AG04450 (cell line): ENCODE measurements at places on chromosomes 11 and 22.
A peak's percentile ranks its signal among the peaks of the same experiment; 100 is the strongest.

DNA sequence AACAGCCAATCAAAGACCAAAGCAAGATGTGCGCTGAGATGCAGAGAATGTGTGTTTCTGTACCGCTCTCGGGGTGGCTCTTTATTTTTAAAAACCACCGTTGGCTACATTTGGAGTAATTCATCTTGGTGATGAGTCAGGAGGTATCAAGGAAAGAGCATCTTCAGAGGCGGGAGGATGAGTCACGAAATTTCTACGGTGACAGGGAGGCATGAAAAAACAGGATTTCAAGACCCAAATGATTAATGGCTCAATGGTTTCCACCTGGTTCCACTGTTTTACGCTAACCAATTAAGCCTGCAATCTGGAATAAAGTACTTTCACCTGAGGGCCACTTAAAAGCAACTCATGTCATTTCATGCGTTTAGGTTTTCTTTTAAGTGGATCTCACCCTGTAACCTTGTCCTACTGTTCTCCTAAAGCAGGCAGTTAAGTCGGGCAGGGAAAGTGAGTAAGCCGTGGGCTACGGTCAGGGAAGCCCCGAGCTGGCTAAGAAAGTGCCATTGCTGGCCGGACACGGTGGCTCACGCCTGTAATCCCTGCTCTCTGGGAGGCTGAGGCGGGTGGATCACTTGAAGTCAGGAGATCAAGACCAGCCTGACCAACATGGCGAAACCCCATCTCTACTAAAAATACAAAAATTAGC lies 74.6 kb downstream of the CELSR1 start:
- DNase-seq, result no peak

DNA sequence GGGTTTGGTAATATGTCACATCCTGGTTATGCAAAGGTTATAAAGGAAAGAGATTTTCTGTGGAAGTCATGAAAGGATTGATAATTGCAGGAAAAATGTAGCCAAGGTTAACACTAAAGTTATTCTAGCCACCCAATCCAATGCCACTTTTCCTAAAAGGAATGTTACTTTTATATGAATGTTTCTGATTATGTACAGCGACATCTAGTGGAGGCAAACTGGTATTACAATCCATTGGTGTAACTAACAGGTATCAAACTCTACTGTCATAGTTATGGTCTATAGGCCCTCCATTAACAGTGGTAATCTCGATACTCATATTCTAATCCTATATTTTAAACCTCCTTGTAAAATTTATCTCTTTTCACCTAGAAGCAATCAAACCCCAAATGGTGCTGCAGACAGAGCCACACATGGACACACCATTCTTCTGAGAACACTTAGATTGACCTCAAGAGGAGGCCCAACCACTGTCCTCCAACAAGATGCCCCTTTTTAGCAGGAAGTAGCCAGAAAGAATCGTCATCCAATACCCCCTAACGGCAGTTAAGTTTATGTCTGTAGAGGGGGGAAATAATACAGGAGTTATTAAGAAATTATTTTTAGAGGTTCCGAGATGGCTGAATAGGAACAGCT lies 74.9 kb upstream of the RAG2 start:
- DNase-seq, result peak; percentile 3

DNA sequence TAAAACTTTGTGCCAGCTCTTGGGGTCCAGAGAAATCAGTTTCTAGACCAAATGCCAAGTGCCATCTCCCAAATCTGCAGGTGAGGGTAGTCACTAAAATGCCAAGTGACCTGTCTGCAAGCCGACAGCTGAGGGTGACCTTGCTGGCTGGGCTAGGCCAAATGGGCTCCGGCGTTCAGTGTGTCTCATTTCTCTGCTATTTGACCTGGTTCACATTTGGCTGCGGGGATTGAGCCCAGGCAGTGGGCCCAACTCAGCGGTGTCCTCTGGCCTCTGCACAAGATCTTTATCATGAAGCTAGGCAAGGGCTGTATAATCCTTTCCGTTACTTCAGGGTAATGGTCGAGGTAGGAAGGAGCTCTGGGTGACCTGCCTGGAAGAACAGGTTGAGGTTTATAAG lies 87.5 kb downstream of the SNX19 start:
- no peak for DNase-seq

DNA sequence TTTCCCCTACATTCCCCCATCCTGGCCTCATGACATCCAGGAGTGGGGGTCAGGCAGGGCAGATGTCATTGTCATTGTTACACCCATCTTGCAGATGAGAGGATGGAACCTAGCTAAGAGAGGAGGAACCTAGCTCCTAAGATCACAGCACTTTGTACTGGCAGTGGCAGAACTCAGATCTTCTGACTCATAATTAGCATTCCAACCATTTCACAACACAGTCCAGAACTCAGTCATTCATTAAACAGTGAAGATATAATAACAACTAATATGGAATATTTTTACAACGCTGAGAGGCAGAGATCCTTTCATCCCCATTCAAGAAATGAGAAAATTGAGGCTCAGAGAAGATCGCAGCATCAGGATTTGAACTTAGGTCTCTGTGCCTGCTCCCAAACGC lies 127.8 kb downstream of the CHST1 start:
- DNase-seq, result no peak

DNA sequence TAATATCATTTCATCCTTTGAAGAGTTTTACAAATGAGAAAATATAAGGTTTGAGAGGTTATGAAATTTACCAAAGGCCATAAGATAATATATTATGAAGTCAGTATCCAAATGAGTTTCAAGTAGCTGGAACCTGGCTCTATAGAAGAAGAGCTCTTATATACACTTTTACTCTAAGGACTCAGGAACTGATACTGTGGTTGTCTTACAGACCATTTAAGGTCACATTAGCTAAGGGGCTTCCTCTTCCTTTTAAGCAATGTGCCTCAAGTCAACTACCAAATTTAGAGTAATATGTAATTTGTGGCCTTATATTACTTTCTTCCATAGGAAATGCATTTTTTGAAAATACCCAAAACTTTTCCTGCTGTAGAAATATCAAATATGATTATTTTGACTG lies 369.3 kb downstream of the DLG2 start:
- DNase-seq, result no peak

- no peak for DNase-seq
These were observed 69.8 kb upstream of the PRODH start for GRCh38 chr22:19005905-19006304.

- peak; percentile 15 for DNase-seq
These were observed 9.2 kb upstream of the RBM14 start for GRCh38 chr11:66607126-66607834.

- peak; percentile 55 for DNase-seq
These were observed 140.8 kb downstream of the CCDC81 start for GRCh38 chr11:86515297-86516094.
